ENCODE measurements at places on chromosomes 3 and 15.

DNA sequence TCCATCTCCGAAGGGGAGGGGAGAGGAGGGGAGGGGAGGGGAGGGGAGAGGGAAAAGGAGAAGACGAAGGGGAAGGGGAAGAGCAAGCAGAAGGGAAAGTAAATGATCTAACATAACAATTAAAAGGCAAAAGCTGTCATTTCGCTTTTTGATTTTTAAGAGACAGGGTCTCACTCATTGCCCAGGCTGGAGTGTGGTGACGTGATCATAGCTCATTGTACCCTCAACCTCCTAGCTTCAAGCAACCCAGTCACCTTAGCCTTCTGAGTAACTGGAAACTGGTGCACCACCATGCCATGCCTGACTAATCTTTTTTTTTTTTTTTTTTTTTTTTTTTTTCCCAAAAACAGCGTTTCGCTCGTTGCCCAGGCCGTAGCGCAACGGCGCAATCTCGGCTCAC, 22.6 kb downstream of the ADAM10 start:
- DNase-seq, result no peak

GRCh38 chr3:44862226-44862637, 520 bp downstream of the TMEM42 start:
- DNase-seq, result no peak

DNA sequence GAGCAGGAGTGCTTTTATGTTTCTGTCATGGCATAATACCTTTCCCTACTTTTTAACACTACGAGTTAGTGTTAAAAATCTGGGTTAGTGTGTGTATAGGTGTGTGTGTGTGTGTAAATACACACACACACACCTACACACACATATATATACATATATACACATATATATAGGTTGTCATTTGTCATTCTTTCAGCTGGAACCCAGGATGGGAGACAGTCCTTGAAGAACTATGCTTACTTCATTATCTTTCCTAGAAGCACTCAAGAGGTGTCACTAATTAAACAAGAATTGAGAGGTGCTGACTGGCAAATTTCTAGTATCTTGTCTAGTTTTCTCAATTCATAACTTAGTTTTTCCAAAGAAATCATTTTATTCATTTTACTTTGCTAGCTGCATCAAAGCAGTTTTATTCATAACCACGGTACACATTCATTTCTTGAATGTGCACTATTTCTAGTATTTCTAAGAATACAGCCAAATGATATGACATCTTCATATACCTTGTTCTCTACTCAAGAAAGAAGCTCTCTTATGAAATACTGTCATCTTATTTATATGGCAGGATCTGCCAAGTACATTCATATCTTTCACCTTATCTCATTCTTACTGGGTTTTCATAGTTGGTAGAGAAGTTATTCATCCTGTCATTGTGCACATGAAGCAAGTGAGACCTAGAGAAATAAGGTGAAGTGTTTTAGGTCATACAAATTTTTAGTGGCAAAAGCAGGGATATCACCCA, 46.6 kb downstream of the ISL2 start:
- DNase-seq, result no peak

- DNase-seq, result no peak
Measured at GRCh38 chr3:3110299-3110630, at the start of gene IL5RA. IL5RA (minus strand) TSS chr3:3110374; CDS start chr3:3104984, 5,390 bp downstream.

- DNase-seq, result no peak
Measured at GRCh38 chr15:76286271-76286879, 24.9 kb downstream of the ETFA start.

DNA sequence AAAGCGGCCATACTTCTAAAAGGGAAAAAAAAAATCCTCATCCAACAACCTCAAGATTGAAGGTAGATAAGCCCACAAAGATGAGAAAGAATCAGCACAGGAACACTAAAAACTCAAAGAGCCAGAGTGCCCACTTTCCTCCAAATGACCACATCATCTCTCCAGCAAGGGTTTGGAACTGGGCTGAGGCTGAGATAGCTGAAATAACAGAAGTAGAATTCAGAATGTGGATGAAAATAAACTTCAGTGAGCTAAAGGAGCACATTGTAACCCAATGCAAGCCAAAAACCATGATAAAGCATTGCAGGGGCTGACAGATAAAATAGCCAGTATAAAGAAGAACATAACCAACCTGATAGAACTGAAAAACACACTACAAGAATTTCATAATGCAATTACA, 158.7 kb upstream of the UBE2E2 start:
- no peak for DNase-seq

GRCh38 chr3:47377186-47377585, 3.6 kb upstream of the PTPN23 start:
- DNase-seq, result no peak

- DNase-seq, result no peak
Measured at GRCh38 chr15:55676507-55676906, 66.4 kb downstream of the PRTG start.

DNA sequence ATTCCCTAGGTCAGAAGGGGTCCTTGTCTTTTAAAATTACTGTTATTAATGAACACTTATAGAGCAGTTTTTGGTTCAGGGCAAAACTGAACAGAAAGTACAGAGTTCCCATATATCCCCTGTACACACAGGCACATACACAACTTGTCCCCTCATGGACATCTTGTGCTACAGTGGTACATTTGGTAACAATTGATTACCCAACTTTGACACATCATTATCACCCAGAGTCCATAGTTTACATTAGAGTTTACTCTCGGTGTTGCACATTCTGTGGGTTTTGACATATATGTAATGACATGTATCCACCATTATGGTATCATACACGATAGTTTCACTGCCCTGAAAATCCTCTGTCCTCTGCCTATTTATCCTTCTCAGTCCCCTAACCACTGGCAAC, 984 bp upstream of the EDC3 start:
- no peak for DNase-seq

- DNase-seq, result no peak
Measured at GRCh38 chr3:134810850-134811249, 15.8 kb downstream of the EPHB1 start.
